ENCODE measurements at places on chromosomes 11 and 22.

- no peak for DNase-seq
Measured at GRCh38 chr11:64384981-64385944, 26.3 kb downstream of the RPS6KA4 start.

DNA sequence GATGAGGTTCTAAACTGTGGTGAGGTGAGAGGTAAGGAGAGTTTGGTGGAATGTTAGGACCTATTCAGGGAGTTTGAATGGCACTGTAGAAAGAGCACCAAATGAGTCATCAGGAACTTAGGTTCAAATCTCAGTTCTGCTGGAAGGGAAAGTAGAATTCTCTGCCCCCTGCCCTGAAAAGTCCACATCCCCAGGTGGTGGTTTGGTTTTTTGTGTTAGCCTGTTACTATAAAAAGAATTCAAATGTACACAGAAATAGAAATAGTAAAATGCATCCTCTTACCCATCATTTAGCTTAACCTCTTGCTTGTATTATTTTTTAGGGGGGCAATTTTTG is 20.2 kb downstream of the PPFIBP2 start:
- no peak for DNase-seq

DNA sequence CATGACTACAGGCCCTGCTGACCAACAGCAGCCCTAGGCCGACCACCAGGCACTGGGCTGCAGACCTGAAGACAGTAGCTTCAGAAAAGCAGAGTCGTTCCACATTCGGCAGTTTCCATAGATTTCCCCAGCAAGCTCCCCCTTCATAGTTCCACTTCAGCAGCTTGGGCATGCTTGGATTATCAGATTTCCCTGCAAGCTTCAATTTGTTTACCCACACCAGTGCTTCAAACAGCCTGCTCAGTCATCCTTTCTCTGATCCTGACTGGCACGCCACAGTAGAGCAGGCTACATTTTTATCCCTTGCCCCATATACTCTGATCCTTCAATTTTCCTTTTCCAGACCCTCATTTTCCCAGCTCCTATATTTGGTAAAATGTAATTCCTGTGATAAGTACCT is 51.1 kb upstream of the CFAP300 start:
- DNase-seq: no peak

GRCh38 chr22:27433099-27433498 is 368.5 kb downstream of the MN1 start:
- no peak for DNase-seq

DNA sequence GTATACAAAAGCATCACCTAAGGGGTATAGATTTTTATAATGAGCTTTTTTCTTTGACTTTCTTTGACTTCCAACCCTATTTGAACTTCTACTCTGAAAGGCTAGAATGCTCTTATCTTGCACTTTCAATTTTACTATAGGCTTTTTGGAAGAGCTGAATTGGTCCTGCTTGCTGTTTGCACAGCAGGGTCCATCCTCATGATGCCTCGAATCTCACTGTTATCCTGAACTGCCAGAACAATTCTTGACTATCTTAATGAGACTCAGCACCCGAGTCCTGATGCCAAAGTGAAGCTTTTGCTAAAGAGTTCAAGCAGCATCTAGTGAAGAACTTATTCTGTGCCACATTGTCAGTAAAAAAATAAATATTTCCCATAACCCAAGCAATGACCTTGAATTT is 488.3 kb upstream of the ANO5 start:
- no peak for DNase-seq

All from right hindlimb (tissue), 1 donor.